NCI-H187 treated with DMSO at 0.1 percent for 48 hours (cell line): ENCODE measurements at places on chromosomes 6 and 20.

DNA sequence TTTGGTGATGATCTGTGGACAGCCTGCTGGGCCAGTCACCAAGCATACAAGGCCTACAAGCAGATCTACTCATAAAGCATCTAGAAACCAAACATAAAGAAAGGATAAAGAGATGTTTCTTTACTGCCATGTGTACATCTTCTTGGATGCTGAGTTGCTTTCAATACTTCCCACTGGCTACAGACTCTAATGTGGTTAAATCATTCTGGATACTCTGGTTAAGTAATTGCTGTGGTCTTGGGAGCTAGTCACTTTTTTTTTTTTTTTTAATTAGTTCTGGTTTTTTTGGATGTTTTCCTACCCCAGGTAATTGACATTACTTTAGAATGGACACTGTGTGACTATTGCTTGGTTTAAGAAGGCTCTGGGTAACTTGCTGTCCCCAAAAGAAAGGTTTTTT lies 215.4 kb upstream of the RUNX2 start:
- DNase-seq, result no peak

DNA sequence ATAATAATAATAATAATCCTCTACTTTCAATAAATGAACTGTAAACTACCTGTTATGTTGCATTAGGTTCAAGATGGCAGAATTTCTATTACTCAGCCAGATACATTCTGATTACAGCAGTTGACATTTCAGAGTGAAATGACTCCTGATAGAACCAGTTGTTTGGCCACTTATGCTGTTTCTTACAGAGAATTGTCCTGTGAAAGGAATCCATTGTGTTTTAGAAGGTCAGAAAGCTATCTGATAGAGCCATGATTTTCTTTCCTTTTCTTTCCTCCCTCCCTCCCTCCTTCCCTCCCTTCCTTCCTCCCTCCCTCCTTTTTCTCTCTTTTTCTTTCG lies 16.6 kb downstream of the GJA10 start:
- no peak for DNase-seq

DNA sequence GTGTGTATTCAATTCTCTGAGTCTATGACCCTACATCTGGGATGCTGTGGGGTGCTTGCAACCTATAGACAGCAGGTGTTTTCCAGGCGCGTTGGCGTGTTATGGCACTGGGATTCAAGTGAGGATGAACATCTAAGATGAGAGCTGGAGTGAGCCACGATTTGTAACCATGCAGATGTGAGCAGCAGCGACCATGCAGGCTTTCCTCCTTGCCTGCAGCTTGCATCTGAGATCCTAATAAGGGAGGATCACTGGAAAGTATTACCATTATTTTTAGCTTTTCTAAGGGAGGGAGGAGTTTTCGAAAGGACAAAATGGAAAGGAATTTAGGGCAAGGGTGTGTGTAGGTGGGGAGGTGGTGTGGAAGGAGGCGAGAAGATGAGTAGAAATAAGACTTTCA lies 216.7 kb downstream of the ATXN1 start:
- DNase-seq, result no peak

DNA sequence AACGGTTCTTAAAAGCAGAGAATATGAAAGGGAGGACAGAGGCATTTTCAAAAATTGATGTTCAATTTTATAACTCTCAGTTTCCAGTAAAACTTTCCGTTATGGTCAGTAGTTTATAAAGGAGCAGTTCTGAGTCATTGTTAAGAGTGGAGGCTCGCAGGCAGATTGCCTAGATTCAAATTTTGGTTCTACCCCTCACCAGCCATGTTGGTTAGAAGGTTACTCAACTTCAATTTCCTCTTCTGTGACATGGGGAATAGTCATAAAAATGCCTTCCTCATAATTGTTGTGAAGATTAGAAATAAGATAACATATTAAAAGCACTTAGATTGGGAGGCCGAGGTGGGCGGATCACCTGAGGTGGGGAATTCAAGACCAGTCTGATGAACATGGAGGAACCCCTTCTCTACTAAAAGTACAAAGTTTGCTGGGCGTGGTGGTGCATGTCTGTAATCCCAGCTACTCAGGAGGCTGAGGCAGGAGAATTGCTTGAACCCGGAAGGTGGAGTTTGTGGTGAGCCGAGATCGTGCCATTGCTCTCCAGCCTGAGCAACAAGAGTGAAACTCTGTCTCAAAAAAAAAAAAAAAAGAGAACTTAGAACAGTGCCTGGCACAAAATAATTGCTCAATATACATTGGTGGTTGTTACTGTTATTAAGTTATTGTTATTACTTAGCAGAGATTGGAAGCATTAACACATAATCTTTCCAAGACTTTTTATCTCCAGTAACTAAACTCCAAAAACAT lies 348.9 kb downstream of the NRN1 start:
- DNase-seq, result no peak

DNA sequence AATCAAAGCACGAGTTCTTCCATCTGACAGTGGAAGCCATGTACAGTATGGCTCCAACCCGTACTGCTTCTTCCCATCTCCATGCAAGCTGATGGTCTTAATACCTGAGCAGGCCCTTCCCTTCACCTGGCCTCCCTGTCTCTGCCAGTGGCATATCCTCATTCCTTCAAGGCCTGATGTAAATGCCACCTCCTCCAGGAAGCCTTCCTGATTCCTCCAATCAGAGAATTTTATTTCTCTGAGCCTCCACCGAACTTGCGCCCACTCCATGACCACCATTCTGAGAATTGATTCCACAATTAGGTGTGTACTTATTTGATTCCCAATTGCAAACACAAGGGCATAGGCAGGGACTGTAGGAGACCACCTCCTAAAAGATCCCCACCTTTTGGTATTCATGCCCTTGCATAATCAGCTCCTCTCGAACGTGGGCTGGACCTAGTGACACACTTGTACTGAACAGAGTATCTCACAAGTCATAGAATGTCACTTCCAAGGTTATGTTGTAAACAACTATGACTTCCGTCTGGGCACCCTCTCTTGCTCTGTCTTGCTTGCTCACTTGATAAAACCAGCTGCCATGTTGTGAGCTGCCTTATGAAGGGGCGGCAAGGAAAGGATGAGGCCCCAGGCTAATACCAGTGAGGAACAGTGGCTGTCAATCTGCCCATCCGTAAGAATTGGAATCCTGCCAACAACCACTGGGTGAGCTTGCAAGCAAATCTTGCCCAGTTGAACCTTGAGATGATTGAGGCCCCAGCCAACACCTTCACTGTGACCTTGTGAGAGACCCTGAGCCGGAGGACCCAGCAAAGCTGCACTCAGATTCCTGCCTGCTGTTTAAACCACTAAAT lies 38.8 kb downstream of the CPNE5 start:
- no peak for DNase-seq
